ENCODE measurements at places on chromosomes 1 and 21.

- DNase-seq, result no peak
Observed at GRCh38 chr1:185342672-185343259, 25.7 kb upstream of the IVNS1ABP start.

DNA sequence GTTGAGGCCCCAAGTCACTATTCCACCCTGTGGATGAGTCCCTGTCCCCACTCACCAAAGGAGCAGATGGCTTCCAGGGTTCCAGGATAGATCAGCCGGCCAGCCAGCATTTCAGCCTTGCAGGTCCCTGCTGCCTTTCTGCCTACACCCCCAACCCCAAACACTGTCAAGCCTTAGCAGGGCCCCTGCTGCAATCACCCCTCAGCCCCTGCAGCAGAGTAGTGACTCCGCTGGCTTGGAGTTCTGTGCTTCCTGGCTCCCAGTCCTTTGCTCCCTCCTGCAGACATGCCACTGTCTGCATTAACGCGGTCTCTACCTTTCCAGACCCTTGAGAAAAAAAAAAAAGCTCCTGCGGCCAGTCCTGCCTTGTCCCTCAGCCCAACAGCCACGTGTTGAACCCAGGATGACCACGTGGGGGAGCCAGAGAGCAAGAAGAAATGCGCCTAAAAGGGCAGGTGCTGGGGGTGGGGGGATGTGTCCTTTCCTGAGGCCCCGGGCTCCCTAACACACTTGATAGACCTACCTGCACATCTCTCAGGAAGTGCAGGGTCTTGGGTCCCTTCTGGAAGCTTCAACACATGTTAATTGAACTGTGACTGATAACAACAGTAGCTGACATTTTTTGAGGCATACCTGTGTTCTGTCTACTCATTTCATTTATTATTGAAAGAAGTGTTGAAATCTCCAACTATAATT is 37.4 kb downstream of the RASSF5 start:
- peak; percentile 51 for DNase-seq

DNA sequence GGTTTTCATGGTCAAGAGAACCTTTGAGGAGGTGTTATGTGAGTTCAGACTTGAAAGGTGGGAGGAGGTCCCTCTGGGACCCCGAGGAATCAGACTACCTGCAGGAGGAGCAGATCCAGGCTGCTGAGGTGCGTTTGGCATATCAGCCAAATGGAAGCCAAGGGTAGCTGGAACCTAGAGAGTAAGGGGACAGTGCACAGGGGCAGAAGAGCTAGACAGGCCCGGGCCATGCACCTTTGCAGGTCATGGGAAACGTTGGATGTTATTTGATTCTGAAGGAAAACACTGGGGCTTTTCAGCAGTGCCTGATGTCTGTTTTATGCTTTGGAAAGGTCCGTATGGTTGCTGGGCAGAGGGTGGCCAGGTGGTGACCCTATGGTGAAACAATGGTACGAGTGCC is 169.2 kb downstream of the PGBD5 start:
- DNase-seq, result no peak

GRCh38 chr21:38273745-38274542 is 17.2 kb downstream of the KCNJ15 start:
- no peak for DNase-seq

DNA sequence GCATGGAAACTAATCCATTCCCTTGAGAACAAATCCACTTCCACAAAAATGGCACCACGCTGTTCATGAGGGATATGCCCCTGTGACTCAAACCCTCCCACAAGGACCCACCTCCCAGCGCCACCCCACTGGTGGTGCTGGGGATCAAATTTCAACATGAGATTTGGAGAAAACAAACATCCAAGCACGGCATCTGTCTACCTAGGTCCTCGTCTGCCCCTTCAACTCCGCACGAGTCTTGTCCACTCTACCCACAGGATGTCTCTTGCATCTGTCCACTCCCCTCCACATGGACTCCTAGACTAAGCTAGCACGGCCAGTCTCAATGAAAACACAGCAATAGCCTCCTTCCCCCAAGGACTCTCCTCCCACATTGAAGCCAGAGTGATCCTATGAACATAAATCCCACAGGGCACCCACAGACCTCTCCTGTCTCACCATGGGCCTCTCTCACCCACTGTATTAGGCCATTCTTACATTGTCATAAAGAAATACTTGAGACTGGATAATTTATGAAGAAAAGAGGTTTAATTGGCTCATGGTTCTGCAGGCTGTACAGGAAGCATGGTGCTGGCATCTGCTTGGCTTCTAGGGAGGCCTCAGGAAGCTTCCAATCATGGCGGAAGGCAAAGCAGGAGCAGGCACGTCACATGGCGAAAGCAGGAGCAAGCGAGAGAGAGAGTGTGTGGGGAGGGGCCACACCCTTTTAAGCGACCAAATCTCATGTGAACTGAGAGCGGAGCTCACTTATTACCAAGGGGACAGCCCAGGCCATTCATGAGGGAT is 101.4 kb downstream of the TOMM20 start:
- DNase-seq, result no peak

GRCh38 chr1:16155537-16156410 is at the start of gene EPHA2:
Gene EPHA2 (minus strand): TSS chr1:16156069. CDS start chr1:16155932, 137 bp downstream.
- peak; percentile 88 for DNase-seq

DNA sequence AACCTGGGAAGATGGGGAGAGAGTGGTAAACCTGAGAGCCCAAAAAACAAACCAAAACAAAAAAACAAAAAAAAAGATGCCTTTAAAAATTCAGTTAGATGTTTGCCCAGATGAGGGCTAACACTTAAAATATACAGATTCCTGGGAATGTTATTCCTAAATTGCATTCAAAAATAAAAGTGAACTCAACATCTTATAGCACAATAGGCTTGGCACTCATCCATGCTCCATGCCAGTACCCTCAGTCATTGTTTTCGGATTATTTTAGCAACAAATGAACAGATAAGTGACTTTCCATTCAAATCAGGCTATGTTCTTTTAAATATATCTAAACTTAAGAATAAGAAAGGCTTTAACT is 3.7 kb downstream of the ATP1A1 start:
- no peak for DNase-seq

- DNase-seq, result no peak
Observed at GRCh38 chr21:31232344-31232743, 111.7 kb downstream of the TIAM1 start.

DNA sequence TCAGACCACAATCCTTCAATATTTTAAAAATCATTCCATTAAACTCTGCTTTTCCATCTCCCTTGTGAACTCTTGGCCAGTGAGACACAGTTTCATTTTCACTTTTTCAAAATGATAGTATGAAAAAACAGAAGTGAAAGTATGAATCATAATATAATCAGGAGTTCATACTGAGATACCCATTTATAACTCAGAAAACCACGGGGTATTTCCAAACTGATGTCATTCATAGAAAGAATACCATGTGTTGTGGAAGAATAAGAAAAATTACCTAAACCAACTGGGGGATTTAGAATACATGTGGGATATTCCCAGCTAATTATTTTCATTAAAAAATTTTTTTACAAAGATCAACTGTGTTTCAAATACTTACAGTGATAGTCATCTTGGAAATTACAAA is 149.9 kb downstream of the MRPL39 start:
- DNase-seq, result peak; percentile 80

DNA sequence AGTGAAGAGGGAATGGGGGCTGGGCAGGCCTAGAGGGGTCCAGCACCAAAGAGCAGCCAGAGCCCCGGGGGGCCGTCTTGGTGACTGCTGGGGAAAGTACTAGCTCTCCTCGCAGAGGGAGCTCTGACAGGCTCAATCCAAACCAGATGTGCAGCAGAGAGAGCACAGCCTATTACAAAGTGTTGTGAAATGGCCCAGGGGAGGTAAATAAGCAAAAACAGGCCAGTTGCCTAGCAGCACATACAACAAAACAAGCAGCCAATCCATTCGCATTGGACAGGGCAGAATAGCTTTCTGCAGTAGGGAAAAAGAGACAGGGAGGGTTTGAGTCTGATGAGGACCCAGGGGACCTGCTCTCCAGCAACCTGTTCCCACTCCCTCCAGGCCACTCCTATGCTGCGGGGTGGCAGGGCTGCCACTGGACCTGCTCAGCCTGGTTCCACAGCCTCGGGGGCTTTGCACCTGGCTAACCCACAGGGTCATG is 239.6 kb upstream of the FGGY start:
- peak; percentile 98 for DNase-seq

GRCh38 chr1:229410692-229411433 is 23.0 kb downstream of the ACTA1 start:
- peak; percentile 40 for DNase-seq

GRCh38 chr1:6180268-6180706 is at the start of gene CHD5:
Gene CHD5 (minus strand): TSS chr1:6180321. CDS start chr1:6180023, 298 bp downstream.
- DNase-seq, result no peak

GRCh38 chr1:74334147-74334546 is 99.0 kb downstream of the TNNI3K start:
- DNase-seq, result peak; percentile 51

Measured in fibroblast of upper back skin (primary cell).